ENCODE measurements at places on chromosomes 2 and 18.
A peak's percentile ranks its signal among the peaks of the same experiment; 100 is the strongest.

- DNase-seq: no peak
These were observed 229.8 kb upstream of the CDH19 start for GRCh38 chr18:66833646-66834045.

DNA sequence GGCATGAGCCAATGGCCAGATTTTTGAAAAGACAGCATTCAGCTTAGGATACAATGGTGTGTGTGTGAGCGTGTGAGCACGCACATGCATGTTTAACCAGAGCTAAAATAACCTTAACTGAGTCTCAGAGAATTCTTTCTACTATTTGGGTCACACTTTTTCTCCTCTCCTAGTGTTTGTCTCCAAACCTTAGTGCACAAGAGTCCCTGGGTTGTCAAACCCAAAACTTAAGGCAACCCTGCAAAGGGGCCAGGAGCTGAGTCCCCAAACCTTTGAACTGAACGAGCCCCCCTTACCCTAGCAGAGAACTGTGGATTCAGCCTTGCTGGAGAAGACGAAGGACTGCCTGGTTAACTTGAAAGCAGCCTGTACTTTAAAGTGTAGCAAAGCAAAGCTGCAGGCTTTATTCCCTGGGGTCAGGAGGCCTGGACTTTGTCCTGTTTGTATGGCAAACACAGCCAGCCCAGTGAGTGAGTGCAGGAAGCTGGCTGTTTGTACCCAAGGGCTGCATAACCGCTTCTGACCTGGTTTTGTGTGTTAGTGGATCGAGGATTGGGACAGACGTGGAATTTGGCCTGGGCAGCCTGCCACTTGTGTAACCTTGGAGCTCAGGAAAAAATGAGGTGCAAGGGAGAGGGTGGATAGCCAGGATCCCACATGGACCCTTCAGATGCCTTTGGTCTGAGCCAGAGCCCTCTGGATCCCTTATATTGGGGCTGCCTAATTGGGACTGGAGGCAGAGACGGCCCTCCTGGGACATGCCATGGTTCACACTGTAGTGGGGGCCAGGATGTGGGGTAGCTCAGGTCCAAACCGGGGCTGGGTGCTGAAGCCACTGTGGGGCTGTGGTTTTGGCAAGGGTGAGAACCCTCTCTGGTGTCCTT is 6.4 kb upstream of the PSMD1 start:
- no peak for DNase-seq

DNA sequence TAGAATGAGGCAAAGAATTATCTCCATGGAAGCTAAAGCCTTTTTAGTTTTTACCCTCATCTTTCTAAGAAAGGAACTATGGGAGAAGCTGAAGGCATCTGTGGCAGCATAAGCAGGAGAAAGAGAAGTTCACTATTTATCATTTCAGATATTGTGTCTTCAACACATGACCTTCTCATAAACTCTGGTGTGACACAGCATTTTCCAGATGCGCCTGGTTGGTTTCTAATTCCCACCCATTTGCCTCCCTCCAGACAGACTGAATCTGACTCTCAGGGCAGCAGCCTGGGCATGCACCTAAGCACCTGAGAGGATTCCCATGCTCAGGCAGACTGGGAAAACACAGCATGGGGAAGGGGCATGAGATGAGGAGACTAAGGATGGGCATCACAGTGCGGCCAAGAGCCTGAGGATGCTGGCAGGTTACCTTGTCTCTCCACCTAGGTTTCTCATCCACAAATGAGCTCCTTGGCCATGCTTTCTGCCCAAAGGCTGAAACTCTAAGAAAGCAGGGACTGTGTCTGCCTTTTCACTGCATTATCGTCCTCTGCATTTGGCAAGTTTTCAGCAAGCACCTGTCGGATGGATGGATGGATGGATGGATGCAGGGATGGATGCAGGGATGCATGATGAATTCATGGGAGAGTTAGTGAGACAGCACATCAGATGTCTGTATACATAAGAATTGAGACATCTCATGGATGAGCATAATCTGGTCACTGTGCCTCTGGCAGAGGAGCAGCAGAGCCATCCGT is 28.8 kb upstream of the SULT1C4 start:
- no peak for DNase-seq

DNA sequence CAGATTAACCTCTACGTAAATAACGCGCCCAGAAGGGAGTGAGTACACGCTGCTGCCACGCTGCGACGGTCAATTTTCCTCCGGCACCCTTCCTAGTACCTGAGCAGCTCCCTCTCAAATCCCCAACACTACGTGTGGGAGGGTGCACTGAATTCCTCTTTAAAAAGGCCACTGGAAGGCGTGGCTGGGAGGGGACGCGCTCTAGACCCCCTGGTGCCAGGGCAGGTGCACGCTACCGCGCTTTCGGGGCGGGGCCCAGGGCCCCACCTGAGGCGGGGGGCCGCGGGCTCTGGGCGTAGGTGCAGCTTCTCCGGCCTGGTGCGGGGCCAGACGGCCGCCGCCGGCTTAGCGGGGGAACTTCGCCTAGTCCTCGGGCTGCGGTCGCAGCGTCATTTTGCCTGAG is 668 bp upstream of the ANKRD12 start:
- DNase-seq: peak; percentile 67

GRCh38 chr2:136127356-136127755 is 9.4 kb upstream of the CXCR4 start:
- no peak for DNase-seq

GRCh38 chr18:46215902-46216723 is 111.9 kb downstream of the HAUS1 start:
- no peak for DNase-seq

DNA sequence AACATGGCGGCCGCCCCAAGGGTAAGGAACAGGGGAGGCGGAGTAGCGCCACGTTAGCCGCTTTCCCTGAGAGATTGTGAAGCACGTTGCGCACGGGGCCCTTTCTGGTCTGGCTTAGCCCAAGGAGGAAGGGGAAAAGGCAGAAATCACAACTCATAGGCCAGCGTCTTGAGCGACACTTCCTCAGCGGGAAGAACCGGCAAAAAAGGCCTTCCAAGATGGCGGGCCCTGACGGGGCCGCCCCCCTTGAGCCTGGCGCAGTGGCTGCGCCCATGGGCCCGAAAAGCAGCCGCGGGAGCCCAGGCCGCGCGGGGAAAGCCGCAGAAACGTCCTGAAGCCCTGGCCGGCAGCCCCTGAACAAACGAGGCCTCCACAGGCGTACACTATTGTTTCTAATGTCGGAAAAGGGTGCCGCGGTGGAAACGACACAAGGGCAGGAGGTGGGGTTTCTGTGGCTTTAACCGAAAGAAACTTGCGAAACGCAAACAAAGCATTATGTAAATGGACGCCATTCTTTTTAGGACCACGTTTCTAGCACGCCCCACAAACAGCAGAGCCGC is 919 bp upstream of the PCBP1 start:
- peak; percentile 66 for DNase-seq

GRCh38 chr2:198991431-198991830 is 466.3 kb downstream of the SATB2 start:
- no peak for DNase-seq

- no peak for DNase-seq
These were observed 88.6 kb downstream of the SMAD7 start for GRCh38 chr18:48862132-48862531.

DNA sequence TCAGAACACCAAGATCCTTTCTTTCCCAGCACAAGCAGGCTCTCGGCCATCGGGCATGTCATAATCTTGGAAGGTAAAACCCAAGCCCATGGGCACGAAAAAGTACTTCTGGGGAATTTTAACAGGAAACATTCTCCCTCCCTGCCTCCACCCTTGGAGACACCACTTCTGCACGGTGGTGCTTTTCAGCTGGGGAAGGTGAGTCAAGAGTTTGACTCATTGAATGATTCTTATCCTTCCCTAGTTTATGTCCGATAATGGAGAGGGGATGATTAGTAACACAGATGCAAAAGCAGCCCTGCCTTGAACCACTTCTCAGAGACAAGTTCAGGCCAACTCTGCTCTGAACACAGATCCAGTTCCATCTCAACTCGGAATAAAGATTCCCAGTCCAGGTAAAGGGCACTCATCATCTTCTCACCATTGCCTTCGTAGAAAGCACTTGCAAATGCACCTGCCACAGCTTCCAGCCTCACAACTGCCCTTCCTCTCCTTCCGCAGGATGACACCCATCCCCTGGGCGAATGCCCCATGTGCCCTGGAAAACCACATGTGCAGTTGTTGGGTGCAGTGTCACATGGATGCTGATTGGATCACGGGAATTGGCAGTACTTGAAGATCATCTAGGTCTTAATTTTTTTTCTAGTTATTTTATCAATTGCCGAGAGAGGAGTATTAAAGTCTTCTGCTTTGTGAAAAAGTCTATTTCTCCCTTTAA is 136.2 kb downstream of the PXDN start:
- no peak for DNase-seq

GRCh38 chr2:64754570-64754969 is 100.9 kb upstream of the SERTAD2 start:
- no peak for DNase-seq

- peak; percentile 75 for DNase-seq
These were observed 873 bp upstream of the SH3RF3 start for GRCh38 chr2:109128048-109128615.

GRCh38 chr18:50279752-50280151 is 1.6 kb downstream of the MBD1 start:
- no peak for DNase-seq

DNA sequence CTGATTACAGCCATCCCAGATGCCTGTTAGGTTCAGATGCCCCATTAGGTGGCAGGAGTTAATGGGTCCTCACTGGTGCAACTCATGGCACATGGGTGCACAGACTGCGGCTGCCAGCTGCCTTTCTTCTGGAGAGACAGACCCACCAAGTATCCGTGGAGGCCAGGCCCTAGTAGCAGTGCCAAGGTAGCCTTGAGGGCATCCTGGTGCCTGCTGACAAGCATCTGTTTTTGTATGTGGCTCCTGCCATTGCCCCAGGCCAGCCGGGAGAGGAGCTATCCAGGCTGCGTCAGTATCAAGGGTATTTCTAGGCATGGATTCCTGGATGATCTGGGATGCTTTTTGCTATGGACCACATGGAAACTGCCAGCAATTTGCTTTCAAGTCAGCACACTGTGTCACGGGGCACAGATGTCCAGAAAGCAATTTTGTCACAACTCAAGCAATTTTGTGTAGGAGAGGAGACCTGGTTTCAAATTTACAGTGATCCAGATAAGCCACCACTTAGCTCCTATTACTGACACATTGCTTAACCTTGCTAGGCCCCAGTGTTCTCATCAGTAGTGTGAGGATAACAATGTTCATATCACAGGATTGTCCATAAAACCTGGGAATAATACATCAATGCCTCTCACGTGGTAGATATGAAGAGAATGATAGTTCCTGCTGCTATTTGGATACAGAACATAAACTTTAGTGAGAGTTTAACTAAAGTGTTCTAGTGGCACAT is 815.1 kb upstream of the RAB6C start:
- no peak for DNase-seq

DNA sequence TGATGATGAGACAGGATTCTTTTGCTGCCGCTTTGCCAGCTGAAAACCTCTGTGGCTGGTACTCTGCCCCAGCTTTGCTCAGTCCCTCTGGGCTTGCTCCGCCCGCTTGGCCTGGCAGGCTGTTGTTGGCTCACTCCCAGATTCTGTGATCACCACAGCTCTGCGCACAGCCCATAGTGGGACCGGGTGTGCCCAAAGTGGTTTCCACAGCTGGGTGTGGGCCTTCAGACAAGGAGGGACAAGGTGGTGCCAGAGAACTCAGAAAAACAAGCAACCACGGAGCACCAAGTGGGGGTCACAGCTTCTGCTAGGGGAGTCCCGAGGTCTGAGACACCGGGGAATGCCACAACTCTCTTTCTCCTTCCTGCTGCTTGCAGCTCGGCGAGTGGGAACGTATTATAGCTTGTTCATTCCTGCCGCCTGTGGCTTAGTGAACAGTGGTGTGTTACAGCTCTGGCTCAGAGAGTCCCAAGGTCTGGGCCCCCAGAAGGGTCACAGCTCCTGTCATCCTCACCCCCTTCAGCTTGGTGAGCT is 9.2 kb upstream of the KYNU start:
- no peak for DNase-seq

DNA sequence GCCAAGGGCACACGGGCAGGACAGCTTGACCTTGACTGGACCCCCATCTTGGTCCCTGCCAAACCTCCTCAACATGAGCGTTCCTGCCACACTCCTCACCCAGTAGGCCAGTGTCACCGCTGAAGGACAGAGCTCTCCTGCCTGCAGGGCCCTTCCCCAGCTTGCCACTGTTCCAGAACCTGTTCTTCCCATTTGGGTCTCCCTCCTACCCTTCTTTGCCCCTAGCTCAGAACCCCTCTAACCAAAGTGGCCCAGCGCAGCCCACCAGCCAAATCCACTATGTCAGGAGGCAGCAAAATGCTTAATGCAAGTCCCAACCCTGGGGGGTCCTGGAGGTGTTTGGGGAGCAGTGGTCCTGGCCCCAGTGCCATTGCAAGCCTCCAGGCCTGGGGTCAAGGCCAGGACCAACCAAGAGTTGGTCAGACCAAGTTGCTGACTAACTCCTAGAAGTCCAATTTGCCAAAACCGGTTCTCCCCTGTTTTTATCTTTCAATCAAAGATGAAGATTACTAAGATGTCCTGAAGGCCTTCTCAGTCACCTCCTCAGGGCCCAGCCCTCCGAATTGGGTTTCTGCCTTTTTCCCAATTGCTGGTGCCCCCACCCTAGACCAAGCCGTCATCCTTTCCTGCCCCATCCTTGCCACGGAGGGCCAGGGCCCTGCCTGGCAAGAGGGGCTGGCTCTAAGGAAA is 4.5 kb upstream of the ASPRV1 start:
- DNase-seq: no peak

DNA sequence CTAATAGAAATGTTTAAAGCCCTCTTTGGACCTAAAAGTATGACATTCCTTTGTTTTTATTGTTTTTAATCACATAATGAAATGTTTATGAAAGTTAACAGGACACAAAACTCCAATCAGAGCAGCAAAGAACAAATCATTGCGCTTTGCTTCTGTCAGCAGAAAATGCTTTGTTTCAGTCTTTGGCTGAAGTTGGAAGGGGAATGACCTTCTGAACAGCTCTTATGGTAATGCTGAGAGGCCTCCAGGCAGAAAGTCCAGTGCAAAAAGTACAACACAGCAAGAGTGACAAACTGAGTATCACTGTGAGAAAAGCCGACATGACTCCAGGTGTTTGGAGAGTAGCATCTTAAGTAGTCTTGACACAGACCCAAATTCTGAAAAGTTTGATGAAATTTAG is 147.7 kb upstream of the SP5 start:
- no peak for DNase-seq

GRCh38 chr2:159773426-159773825 is 24.6 kb downstream of the CD302 start:
- no peak for DNase-seq

GRCh38 chr2:144920755-144921530 is 401.0 kb upstream of the ZEB2 start:
- no peak for DNase-seq
